CD4-positive, alpha-beta memory T cell (primary cell): ENCODE measurements at places on chromosomes 16 and 17. TPM values are rescaled to one million over a fixed set of nuclear protein-coding genes. Genes with fewer than 3 reads are reported as not detected.

The NOXO1 gene
- 0.84 TPM for total RNA-seq

The CD79B gene
- 16.4 TPM for total RNA-seq

GRCh38 chr16:1877804-1878203, 5.8 kb upstream of the MEIOB start:
- no peak for DNase-seq
- H3K4me3 ChIP-seq: no peak overlapping the region
- no peaks in the 10 kb centered on the region for H3K27me3 ChIP-seq
- no peak overlapping the region for H3K27ac ChIP-seq

DNA sequence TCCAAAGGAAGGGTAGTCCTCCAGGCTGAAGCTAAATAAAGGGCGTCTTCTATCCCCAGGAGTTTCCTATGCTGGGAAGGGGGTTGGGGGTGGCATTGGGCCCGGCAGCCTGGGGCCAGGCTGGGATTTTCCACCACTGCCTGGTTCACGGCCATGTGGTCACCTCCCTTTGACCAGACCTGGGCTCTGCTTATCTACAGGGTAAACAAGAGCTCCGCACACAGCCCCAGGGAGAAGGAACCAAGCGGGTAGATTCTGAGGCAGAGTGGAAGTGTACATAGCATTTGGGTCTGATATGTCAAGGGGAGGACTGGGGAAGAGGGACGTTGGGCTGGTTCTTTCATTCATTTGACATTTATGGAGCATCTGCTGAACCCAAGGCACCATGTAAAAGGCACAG, 27.2 kb upstream of the TMEM220 start:
- H3K27me3 ChIP-seq: no peaks in the 10 kb centered on the region
- no peak overlapping the region for H3K27ac ChIP-seq
- no peaks in the 10 kb centered on the region for H3K36me3 ChIP-seq
- no peak overlapping the region for H3K4me3 ChIP-seq

- no peak for DNase-seq
- H3K36me3 ChIP-seq: no peaks in the 10 kb centered on the region
- H3K27ac ChIP-seq: no peak overlapping the region
- H3K4me3 ChIP-seq: no peak overlapping the region
Measured at GRCh38 chr17:52178012-52178411, 19.5 kb upstream of the CA10 start.

DNA sequence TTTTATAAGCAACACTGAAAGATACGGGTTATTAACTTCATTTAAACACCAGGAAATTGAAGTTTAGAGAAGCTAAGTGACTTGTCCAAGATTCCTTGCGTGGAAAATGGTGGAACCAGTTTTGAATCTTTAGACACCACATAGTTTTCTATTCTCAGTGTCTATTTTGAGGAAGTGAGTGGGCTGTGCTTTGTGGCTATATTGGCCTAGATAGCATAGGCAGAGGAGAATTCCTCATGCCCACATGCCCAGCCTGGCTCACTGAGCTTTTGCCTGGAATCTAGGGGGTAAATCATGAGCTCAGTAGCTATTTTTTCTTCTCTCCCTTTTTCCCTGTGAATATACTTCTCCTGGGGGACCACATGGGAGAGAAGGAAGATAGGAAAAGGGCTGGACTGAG, 431.3 kb downstream of the HS3ST3B1 start:
- no peak for DNase-seq
- no peak overlapping the region for H3K4me3 ChIP-seq
- H3K36me3 ChIP-seq: no peaks in the 10 kb centered on the region
- H3K27me3 ChIP-seq: no peaks in the 10 kb centered on the region
- no peaks in the 10 kb centered on the region for H3K4me1 ChIP-seq
- no peak overlapping the region for H3K27ac ChIP-seq

- no peak overlapping the region for H3K4me3 ChIP-seq
- no peaks in the 10 kb centered on the region for H3K27me3 ChIP-seq
- no peaks in the 10 kb centered on the region for H3K4me1 ChIP-seq
- no peaks in the 10 kb centered on the region for H3K36me3 ChIP-seq
- DNase-seq: no peak
- H3K27ac ChIP-seq: no peak overlapping the region
Measured at GRCh38 chr17:20191056-20191455, 181.9 kb downstream of the SPECC1 start.

DNA sequence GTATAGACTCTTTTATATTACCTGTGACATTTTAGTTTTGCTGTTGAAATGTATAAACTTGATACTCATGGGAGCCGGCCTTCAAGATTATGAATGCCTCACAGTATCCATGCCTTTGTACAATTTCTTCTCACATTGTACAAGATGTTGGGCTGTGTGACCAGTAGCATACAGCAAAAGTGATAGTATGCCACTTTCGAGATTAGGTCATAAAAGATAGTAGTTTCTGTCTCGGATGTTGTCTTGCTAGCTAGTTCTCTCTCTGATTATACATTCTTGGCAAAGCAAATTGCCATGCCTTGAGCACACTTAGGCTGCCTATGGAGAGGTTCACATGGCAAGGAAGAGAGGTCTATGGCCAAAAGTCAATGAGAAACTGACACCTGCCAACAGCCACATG, 1309.8 kb upstream of the CDH8 start:
- H3K27me3 ChIP-seq: no peaks in the 10 kb centered on the region
- no peaks in the 10 kb centered on the region for H3K36me3 ChIP-seq
- H3K27ac ChIP-seq: no peak overlapping the region
- DNase-seq: no peak
- no peak overlapping the region for H3K4me3 ChIP-seq

DNA sequence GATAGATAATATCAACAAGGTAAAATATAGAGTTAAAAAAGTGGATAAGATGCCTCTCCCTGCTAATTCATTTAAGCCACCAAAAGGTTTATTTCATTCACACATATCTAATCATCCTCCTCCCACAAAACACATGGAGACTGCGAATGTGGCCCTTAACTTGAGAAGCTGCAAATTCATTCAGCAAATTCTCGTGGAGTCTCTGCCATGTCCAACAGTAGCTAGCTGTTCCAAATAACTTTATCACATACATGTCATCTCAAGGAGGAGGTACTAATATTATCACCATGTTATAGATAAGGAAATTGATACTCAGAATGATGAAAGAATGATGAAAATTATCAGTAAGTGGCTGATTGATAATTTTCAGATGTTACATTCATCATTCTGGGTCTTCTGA, 950.2 kb downstream of the CDH11 start:
- no peaks in the 10 kb centered on the region for H3K4me1 ChIP-seq
- no peak overlapping the region for H3K27ac ChIP-seq
- H3K36me3 ChIP-seq: no peaks in the 10 kb centered on the region
- no peaks in the 10 kb centered on the region for H3K27me3 ChIP-seq
- no peak overlapping the region for H3K4me3 ChIP-seq
- DNase-seq: no peak
